ENCODE measurements at places on chromosomes 13 and 19.

- DNase-seq, result no peak
These were observed 997 bp upstream of the CACNG8 start for GRCh38 chr19:53961523-53962356.

GRCh38 chr13:19591864-19592263 is 30.5 kb upstream of the TPTE2 start:
- no peak for DNase-seq

GRCh38 chr13:47258384-47258783 is 361.5 kb upstream of the HTR2A start:
- no peak for DNase-seq

GRCh38 chr13:110237875-110238817 is 68.8 kb downstream of the COL4A1 start:
- DNase-seq, result no peak

GRCh38 chr13:98220271-98220791 is 43.3 kb upstream of the RNF113B start:
- no peak for DNase-seq

DNA sequence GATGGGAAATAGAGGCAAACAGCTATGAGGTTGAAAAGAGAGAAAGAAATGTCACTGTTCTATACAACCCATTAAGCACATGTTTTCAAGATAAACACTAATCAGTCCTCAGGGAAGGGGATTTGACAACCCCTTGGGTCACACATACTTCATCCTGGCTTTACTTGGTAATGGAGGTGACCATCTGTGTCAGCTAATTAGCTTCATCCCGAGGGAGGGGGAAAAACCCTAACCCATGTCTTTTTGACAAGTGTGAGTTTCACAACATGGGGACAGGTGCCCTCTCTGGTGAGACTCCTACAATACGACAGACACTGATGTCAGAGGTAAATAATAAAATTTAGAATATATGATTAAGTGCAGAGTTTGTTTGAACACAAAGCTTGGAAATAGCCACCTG is 43.1 kb downstream of the ZNF611 start:
- no peak for DNase-seq

GRCh38 chr13:76868371-76868770 is 17.8 kb downstream of the KCTD12 start:
- DNase-seq, result no peak

- DNase-seq, result no peak
These were observed 3.3 kb upstream of the RDH13 start for GRCh38 chr19:55066107-55066709.

DNA sequence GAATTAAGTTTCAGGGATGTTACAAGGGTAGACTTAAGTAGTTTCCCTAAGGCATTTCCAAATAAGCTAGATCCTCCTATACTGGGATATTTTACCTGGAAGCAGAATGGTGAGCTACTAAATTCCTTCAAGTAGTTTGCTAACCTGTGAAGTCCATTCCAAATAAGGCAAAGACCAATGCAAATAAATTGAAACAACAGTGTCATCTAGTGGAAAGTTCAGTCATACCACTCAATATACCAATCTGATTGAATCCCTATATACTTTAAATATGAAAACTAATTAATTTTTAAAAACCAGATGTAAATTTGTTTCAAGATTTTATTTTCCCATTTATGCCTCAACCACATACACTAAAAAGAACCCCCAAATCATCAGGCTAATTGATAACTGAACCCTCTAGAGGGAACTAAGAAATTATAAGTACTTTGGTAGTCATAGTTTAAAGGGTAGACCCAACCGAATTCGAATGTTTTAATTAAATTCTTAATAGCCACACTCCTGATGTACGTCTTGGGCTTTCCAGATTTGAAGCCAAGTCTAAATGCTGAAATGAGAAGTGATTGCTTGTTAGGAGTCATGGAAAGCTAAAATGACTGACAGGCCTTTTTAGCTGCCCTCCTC is 223.7 kb downstream of the TBC1D4 start:
- DNase-seq, result no peak

DNA sequence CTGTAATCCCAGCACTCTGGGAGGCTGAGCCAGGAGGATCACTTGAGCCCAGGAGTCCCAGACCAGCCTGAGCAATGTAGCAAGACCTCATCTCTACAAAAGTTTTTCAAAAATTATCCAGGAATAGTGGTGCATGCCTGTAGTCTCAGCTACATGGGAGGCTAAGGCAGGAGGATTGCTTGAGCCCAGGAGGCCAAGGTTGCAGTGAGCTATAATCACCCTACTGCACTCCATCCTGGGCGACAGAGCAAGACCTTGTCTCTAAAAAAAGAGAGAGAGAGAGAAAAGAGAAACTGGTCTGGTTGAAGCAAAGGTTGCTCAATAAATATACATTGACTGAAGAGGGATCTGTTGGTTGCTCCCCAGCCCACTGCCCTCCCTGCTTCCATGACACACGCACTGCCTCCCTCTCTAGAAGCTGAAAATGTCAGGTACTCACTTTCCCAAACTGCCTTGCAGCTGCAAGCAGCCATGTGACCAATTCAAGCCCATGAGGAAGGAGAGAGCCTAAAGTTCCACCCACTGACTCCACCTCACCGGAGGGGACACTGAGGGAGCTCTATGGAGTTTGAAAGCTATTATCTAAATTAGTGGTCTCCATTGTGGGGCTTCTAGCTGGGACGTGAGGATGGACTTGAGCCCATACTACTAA is 14.0 kb downstream of the CEACAM16 start:
- no peak for DNase-seq

- no peak for DNase-seq
These were observed 122.8 kb upstream of the ARGLU1 start for GRCh38 chr13:106690779-106691178.

DNA sequence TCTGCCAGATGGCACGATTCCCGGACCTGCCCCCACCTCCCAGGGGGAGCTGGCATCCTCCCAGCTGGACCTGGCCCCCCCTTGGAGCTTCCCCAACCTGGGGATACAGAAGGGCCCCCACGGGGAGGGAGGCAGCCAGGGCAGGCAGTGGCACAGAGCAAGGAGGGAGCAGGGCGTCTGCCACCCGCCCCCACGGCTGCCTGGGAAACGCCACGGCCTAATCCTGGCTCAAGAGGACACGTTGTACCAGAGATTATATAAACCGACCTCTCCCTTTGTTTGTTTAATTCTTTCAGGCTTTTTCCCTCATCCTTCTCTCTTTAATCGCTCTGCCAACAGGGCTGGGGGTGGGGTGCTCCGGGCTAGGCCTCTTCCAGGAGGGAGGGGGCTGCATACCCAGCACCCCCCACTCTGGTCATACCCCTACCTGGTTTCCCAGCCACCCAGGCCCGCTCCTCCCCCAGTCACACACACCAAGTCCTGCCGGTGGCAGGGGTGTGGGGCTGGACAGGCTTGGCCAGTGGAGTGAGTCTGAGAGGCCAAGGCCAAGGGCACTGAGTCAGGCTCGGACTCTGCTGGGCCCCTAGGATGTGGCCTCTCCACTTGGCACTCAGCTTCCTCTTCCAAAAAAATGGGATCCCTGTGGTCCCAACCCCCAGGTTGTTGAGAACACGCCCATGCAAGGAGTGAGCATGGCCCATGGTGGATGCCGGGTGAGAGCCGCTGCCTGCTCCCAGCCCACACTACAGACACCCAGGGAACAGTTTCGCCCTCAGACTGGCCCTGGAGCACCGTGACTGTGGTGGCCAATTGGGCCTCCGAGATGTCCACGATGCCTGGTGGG is 29.5 kb upstream of the NFIC start:
- DNase-seq, result no peak

DNA sequence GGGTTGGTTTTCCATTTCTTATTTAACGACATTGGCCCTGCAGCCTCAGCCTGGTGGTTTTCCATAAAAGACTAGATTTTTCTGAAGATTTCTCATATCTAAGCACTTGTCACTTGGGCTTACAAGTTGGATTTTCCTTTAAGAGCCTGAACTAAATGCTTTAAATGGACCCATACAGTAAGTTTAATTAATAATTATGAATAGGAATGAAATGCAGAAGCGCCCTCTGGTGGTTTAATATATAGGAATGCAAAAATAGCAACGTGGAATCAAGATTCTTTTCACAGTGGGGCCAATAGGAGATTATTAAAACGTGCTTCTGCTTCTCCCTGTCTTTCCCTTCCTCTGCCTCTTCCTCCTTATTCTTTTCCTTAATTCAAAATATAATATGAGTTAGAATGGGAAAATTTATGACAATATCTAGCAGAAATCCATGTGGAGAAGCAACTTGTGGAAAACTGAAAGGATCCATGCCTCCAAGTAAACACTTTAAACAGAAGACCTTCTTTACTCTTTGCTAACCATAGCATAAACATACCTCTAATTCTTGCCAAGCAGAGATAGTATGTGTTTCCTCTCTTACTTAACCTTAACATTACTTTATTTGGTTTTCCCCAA is 324.0 kb downstream of the GPC5 start:
- no peak for DNase-seq

DNA sequence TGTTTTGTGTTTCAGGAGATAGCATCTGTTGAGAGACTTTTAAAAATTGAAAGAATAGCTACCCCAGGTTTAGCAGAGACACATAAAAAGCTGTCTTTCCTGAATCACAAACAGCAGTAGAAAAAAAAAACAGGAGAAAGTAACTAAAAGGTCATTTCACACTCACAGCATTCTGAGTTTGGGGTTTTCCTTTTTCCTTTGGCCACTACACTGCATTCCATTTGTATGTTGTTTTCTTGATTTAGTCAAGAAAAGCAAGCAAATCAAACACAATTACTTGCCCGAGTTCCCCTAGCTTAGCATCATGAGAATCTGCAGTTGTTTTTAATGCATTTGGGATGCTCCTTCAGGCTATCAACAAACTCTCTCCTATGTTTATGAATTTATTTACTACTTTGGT is 161.0 kb downstream of the KCTD12 start:
- DNase-seq, result no peak

- no peak for DNase-seq
These were observed 61.3 kb downstream of the DCLK1 start for GRCh38 chr13:36069881-36070366.

- DNase-seq, result no peak
These were observed 633.9 kb upstream of the GPC6 start for GRCh38 chr13:92592757-92593156.

DNA sequence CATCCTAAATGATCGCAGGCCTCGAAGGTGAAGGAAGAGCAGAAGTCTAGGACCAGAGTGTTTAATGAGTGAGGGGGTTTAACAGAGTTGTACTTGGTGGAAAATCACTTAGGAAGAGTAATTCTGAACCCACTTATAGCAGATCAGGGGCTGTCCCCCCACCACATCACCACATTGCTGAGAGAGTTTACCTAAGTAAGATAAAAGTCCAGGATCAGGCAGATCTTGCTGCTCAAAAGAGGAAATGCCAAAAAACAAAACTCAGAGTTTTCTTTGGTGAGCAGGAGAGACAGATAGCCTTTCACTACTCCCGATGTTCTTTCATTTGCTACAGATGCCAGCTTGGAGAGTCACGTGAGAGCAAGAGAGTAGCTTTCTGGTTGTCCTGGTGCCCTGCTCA is 15.4 kb downstream of the ZNF317 start:
- no peak for DNase-seq

GRCh38 chr13:38767506-38768265 is 80.8 kb downstream of the FREM2 start:
- DNase-seq, result no peak

DNA sequence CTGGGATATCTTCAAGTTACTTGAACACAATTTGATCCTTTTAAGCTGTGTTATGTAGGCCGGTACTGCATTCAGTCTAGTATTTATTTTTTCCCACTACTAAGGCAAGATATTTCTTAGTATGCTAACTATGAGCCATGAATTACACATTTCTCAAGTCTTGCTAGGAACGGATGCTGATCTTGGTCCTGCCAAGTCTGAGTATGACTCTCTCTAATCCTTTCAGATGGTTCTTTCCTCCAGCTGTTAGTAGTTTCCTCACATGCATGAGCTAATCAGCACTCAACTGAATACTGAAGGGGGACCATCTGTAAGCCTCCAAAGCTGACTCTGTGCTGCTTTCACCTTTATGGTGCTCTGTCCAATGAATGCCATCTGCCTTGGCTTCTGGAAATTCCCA is 460.3 kb downstream of the KCTD12 start:
- no peak for DNase-seq

DNA sequence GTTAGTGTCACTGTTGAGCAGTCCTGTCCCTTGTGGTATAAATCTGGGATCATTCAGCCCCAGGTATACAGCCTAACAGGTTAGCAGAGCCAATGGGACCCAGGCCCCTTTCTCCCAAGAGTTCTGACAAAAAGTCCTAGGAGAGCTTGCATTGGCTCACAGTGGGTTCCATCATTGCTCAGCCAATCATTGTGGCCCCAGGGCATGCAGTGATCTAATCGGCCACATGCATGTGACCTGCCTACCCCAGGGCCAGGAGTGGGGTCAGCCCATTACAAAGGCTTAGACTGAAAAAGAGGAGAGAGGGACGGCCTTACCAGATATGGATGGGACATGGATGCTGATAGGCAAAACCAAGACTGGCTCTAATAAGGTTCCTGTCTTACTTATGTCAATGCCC is 41.1 kb downstream of the SPTBN4 start:
- no peak for DNase-seq

DNA sequence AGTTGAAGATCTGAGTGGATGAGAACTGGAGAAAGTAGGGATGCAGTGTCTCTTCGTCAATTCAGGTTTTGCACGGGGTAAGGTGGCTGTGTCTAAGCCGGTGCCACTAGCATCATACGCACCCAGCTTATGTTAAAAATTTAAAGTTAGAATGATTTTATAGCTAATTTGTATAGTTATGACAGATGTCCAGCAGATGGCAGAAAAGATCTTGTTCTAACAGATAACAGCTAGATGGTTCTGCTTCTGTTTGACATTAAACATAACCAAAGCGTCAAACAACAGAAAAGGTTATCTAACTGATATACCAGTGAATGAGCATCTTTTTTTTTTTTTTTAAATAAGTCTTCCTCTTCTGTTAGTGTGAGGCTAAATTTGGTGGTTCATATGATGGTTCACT is 18.8 kb upstream of the EDDM13 start:
- DNase-seq, result no peak

DNA sequence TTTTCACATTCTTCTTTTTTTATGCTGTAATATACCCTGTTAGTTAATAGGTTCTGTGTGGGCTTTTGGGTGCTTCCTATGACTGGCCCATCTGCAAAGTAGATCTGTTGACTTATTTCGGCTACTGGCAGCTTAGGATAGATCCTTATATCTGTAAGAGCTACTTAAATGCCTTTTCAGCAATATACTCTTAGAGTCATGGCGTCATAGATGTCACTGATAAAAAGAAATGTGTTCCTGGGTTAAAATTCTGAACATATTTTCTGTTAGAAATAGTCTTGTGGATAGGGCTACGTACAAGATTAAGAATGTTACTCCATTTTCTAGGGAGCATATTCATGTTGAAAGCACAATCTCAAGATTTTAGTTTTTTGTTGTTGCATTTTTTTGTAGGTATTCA is 4.7 kb downstream of the AKAP11 start:
- no peak for DNase-seq

GRCh38 chr13:110332750-110333149 is 25.7 kb downstream of the COL4A2 start:
- no peak for DNase-seq

GRCh38 chr19:294946-295686 is 3.9 kb upstream of the PLPP2 start:
- DNase-seq, result peak; percentile 56

DNA sequence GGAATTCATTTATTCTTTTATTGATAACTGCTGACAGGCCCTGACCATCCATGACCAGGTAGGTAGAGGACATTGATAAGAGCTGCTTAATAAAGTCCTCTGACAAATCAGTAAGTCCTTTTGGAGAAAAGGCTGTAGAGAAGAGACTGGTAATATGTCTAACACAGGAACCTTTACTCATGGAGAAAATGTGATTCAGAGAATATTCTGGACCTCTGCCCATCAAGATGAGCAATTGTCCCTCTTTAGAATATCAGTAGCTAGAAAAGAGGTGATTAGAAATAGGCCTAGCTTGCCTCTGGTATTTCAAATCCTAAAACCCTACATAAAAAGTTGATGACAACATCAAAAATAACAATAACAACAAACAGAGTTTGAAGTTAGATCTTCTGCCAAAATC is 642.3 kb downstream of the TBC1D4 start:
- DNase-seq, result no peak

All from activated naive CD4-positive, alpha-beta T cell treated with anti-CD3 and anti-CD28 coated beads, Interleukin-2, amount 50 U/mL, for 16 hours (primary cell).